Activated T-cell treated with anti-CD3 and anti-CD28 coated beads for 1 hour (primary cell): ENCODE measurements at places on chromosomes 11 and 22.

DNA sequence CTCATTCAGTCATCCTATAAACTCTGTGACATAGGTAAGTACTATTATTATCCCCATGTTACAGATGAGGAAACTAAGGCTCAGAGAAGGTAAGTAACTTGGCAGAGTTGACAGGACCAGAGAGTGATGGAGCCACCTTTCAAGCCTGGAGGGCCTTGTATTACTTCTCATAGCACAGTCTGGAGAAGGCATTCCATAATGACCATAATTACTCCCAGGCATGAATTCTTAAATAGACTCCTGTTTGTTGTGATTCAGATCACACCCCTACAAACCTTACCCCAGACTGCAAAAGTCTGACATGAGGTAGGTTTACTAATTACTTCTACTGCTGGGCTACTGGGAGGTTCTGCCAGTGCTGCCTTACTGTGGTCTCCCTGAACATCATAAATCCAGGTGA, 77.0 kb downstream of the CD44 start:
- no peak for DNase-seq

DNA sequence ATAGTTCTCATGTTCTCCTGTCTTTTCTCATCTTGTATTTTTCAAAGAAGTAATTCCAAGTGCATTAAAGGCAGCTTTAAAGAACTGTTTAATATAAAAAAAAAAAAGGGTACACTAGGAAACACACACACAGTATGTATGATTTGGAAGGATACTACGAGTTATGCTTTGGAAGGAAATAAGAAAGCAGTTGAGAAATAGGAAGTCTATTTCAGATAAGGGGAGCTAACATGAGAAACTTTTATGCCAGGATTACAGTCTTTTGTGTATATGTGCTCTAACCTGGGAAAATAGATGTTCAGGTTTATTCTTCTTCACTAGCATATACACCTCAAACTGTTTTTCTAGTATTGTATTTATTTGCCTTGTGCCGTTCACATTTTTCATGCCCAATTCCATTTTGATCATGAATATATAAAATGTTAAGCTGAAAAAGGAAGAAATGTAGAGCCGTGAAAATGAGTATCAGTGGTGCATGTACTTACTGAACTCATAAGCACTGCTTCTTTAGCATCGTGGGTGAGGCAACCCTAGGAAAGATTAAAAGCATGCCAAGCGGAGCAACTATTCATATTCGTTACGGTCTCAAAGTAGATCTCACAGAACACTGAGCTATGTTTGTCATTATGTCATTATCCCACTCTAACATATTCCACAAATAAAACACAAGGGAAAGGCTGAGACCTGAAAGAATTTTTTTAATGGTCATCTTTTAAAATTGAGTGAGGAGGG, 59.6 kb downstream of the GUCY1A2 start:
- no peak for DNase-seq

GRCh38 chr22:28506150-28506535, 173.5 kb downstream of the TTC28 start:
- DNase-seq = no peak

GRCh38 chr11:131408025-131408640, 37.7 kb downstream of the NTM start:
- no peak for DNase-seq

DNA sequence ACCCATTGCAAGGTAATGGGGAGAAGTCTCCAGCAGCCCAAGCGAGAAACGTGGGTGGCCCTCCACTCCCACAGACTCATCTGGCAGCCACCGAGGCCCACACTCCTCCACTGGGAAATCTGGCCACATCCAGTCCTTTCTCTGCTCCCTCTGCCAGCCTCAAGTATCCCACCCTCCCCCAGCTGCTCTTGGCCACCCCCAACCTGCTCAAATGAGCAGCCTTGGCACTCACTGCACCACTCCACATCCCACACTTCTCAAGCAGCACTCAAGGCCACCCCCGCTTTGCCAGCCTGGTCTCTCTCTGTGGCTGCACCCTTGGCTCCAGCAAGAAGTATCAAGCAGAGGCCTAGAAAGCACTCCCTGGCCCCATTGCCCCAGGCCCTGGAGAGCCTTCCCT, 28.2 kb downstream of the SLC22A12 start:
- DNase-seq = no peak

- DNase-seq = no peak
Measured at GRCh38 chr11:29448246-29448877, 568.5 kb downstream of the KCNA4 start.

DNA sequence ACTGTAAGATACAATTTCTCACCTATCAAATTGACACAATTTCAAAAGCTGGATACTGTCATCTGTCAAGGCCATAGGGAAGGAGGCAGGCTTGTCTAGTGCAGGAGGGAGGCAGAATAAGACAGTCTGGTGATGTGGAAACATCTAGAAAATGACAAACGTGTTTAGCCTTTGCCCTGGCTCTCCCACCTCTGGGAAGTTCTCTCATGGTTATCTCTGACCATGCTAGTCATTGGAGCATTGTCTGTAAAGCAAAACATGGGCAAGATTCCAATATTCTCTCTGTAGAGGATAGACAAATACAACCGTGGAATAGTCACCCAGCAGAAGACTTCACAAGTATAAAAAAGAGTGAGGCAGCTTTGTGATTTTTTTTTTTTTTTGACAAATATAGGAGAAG, 9.1 kb upstream of the SERHL2 start:
- no peak for DNase-seq

GRCh38 chr11:8019314-8020243, 32.4 kb downstream of the EIF3F start:
- peak; percentile 9 for DNase-seq

- DNase-seq = no peak
Measured at GRCh38 chr11:35746356-35747153, 84.0 kb downstream of the TRIM44 start.

- no peak for DNase-seq
Measured at GRCh38 chr11:134531327-134532130, 119.5 kb upstream of the B3GAT1 start.

DNA sequence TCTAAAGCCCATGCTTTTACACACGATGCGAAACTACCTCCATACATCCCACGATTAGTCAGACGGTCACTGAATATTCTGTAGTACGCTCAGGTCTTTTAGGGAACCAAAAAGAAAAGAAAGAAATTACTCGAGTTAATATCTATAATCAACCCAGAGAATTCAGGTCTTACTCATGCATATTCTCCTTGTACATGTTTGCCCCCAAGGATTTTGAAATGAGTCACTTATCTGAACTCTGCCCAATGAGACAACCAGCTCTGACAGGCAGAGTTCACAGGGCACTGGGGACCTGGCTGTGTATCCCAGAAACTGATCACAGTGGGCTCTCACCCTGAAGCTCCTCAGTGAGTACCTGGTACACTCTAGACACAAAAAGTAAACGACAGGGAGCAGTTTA, 29.2 kb downstream of the RASSF10 start:
- no peak for DNase-seq

GRCh38 chr11:16924826-16925560, 89.2 kb downstream of the PLEKHA7 start:
- DNase-seq = no peak

DNA sequence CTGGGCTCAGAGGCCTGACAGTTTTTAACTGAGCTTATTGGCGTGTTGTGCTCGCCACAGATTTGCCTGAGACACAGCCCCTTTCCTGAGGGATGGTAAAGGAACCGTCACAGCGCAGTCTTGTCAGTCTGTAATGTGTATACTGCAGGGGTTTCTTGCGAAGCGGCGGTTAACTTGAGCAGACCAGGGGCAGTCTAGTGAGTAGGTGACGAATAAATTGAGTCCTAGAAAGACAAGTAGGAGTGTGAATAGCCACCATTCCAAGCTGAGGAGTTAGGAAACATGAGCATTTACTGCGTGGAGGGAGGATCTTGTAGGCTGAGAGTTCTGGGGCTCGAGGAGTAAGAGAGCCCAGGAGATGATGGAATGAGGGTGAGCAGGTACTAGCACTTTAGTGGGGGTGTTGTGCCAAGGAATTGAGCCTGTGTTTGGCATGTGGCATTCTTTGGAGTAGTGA, 1.4 kb downstream of the MED15 start:
- DNase-seq = no peak

DNA sequence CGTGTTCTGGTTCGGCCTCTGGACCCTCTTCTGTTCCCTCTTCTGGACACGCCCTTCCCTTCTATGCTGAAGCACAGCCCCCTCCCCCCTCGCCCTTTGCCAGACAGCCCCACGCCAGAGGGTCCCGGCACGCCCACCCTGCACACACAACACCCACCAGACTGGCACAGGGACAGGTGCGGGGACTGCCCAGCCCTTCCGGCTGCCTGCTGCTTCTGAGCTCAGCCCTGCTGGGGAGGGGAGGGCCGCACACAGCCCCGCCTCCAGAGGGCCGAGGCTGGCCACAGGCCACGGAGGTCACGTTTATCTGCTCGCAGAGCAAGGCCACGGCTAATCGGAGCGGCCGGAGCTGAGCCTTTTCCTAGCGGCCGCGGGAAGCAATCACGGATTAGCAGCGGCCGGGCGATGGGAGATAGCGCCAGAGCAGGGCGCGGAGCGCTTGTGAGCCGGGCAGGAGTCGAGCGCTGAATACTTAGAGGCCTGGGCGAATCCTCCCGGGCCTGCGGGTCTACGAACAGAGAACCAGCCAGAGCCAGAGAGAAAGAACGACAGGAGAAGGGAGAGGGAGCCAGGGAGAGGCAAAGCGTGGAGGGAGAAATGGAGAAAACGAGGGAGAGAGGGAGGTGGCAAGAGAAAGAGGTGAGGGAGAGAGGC, 21.5 kb downstream of the OTUB1 start:
- no peak for DNase-seq

- no peak for DNase-seq
Measured at GRCh38 chr22:31750365-31751284, 693 bp upstream of the PRR14L start.

GRCh38 chr11:112812729-112813128, 148.5 kb upstream of the NCAM1 start:
- DNase-seq = no peak

DNA sequence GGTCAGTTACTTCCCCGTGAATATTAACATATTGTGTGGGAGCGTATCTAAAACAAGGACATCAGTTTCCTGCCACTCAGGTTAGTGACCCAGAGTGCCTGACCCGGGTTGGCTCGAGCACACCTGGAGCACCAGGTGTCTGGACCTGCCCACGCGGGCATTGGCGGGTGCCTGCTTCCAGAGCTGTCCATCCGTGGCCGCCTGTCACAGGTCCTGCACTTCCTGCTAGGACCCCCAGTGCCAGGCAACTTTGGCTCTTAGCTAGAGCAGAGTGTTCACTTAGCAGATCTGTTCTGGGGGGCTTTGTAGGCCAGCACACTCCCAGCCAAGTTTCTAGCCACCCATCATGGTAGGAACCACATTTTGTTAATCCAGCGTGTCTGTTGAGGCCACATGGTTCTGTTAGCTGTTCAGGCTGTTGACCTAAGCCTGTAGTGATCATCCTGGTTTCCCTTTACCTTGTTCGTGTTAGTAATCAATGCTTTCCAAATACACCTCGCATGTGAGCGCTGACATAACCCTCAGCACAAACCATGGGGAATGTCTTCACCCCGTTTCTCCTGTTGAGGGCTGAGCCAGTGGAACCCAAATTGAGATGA, 29.5 kb downstream of the MOV10L1 start:
- DNase-seq = no peak

DNA sequence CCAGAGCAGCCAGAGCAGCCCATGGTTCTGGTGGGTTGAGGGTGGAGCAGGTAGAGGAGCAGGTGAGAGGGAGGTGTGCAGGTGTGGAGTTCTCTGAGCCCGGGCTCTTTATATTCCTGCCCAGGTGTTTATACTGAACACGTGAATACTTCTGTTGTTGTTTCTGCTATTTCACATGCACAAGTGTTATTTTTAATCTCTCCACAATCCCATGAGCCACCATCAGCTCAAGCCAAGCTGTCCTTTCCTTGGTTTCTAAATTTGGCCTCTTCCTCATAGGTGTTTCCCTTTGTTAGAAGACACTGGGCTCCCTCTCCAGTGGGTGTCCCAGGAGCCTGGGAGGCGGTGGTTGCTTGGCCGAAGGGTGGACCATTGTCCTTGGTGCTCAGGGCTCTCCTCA, at the start of gene KRTAP5-3:
Gene KRTAP5-3, minus strand, starts transcription at position 101 of the 400 bp plus-strand sequence. Its CDS starts 78 bp downstream, at position 23.
- no peak for DNase-seq

DNA sequence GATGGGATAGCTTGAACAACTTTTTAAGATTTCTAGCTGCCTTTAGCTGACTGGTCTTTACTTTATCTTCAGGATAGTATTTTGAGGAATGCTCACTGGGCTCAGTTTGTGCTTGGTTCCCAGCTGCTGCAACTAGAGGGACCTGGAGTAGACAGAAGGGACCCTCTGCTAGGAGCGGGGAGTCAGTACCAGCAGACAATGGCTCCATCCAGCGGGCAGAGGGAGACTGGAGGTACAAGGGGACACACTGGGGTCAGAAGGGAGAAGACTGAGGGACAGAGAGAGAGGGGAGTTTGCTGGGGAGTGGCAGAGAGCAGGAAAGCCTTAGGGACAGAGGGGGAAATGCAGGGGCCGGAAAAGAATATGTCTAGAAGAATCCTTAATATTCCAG, 22.0 kb upstream of the ACER3 start:
- no peak for DNase-seq

DNA sequence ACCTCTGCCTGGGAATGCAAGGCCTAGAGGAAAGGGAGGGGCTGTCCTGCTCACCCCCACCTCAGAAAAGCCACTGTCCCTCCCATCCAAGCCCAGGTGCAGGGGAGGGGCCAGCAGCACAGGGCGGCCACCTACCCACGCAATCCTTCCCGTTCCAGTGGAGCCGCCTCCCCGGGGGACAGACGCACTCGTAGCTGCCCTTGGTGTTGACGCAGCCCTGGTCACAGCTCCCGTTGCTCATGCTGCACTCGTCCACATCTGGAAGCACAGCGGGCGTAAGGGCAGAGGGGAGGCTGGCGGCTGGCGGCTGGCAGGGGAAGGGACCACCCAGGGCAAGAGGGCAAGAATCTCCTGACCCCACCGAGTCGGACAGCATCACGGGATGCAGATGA, 40.3 kb upstream of the TTLL12 start:
- no peak for DNase-seq

- DNase-seq = no peak
Measured at GRCh38 chr11:112247201-112247600, 13.5 kb downstream of the PLET1 start.

DNA sequence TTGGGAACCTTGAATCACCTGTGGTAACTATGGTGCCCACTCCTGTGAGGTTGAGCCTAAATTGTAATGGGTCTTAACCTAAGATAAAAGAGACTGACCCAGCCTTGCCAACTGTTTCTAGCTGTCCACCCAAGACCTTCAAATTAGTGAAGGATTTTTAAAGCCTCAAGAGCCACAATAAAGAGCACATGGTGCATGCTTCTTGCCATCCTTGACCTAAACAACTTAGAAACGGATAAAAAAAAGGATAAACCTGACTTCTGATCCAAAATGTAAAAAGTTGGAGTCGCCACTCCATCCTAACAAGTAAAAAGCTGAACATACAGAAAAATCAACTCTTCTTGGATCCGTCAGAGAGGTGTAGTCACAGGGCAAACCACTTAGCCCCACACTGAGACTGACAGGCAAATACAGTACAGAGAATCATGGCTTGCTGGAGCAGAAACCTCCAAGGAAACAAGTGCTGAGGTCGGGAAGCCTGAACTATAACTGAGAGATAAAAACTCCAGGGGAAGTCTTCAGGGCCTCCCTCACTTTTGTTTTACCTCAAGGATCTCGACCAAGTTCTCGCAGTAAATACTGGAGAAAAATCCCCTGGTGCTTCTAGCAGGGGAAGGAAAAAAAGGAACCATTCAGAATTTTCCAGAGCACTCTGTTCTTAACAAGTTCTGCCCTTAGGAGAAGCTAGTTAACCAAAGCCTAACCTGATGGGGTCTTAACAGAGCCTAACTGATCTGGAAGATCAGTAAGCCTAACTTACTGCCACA, 16.3 kb downstream of the ENTHD1 start:
- no peak for DNase-seq
